ENCODE measurements at places on chromosomes 1 and 21.

DNA sequence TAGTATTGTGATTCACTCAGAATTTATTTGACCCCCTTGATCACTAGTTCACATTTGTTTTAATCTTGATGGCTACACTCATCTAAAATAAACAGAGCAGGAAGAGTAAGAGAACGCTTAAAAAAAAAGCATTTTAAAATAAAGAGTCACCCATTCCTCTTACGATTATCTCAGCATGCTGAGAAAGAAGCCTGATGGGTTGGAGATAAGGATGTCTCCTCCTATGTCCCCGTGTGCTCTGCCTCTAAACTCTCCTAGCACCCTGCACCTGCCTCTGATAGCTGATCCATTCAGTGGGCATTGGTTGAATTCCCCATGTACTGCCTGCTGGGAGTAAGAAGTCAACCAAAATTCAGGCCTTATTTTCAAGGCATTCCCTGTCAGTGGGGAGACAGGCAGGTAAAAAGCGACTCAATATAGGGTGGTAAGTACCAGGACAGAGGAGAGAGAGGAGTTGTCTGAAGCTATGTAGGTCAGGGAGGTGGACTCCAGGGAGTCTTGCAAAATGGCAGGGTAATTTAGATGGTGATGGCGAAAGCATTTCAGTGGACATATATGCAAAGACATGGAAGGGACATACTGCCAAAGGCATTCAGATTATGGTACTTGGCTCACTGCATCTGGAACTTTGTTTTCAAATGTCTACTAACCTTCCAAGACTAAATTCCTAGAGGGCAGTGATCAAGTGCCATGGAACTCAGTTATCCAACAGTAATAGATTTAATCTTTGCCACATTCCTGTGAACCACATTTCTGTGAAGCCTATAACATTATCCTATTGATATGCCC is 18.4 kb downstream of the ELAVL4 start:
- no peak for DNase-seq

GRCh38 chr1:109391157-109391556 is 6.6 kb downstream of the SORT1 start:
- DNase-seq, result no peak

DNA sequence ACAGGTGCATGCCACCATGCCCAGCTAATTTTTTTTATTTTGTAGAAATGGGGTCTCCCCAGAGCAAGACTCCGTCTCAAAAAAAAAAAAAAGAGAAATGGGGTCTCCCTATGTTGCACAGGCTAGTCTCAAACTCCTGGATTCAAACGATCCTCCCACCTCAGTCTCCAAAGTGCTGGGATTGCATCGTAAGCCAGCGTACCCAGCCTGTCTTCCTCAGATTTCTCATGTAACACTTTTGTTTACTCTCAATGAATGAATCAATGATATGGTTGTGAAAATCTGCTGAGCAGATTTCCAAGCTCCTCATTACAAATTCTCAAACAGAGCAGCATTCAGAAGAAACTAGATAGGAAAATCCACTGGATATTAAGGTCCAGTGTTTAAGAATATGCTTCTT is 6.6 kb downstream of the CMPK1 start:
- DNase-seq, result no peak

DNA sequence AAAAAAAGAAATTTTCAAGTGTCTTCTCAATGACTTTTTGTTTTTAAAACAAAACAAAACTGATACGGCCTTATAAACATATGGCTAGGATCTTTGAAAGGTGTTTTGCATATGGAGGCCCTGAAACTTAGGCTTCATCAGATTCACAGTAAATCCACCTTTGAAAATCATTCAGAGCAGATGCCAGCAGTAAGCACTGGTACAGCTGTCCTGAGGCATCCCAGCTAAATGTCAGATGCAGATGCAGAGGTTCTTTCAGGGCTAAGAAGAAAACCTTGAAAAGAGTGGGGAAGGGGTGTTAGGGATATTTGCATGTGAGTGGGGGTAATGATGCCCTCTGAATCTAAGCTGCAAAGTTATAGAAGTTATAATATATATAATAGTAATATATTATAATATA is 56.2 kb upstream of the GNG12 start:
- no peak for DNase-seq

DNA sequence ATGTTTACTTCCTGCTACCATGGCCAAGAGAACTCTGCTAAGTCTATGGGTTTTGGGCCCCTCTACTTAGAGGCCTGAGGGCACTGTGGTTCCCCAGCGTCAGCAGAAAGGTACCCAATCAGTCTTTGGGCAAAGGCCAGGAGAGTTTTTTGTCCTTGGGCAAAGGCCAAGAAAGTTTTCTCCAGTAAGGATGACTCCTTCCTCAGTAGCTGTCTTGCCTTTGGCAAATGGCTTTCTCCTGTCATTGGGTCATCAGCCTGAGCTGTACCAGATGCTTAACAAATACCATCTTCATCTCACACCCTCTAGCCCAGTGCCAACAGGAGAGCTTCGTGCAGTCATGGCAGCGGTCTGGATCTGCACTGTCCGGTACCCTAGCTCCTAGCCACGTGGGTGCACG is 199.3 kb upstream of the TMEM51 start:
- no peak for DNase-seq

Data from activated CD4-positive, CD25-positive, alpha-beta regulatory T cell (primary cell).